A549 treated with Hydrocortisone at 1 μM for 4 hours (cell line): ENCODE measurements at places on chromosomes 12 and 14. TPM values are rescaled to one million over a fixed set of nuclear protein-coding genes. Genes with fewer than 3 reads are reported as not detected.

Gene P3H3
- 23.9 to 29.0 TPM (median 26.3 TPM) in 5 replicates for total RNA-seq

Gene GAS2L3
- total RNA-seq, result 5.9 to 10.1 TPM (median 7.5 TPM) in 5 replicates

Gene LRP1-AS
- total RNA-seq, result not detected in 5 replicates

Gene TAS2R9
- not detected in 5 replicates for total RNA-seq

Gene EGLN3
- total RNA-seq, result 4.1 to 5.4 TPM (median 4.9 TPM) in 5 replicates

Gene MDP1
- total RNA-seq, result 28.0 to 33.9 TPM (median 32.1 TPM) in 5 replicates

Gene LYZ
- total RNA-seq, result 0.05 to 0.37 TPM in 2 of 5 replicates, not detected in the others

Gene SLC7A8
- total RNA-seq, result 1.7 to 3.5 TPM (median 1.8 TPM) in 5 replicates

Gene CD163
- total RNA-seq, result 0.03 to 0.05 TPM (median 0.03 TPM) in 3 of 5 replicates, not detected in the others

Gene PMEL
- total RNA-seq, result 0.47 to 1.4 TPM (median 1.0 TPM) in 5 replicates

Gene CPSF6
- total RNA-seq, result 52.5 to 73.6 TPM (median 55.6 TPM) in 5 replicates

Gene TPPP2
- total RNA-seq, result not detected in 5 replicates

Gene A2M
- total RNA-seq, result 0.13 to 0.29 TPM (median 0.14 TPM) in 4 of 5 replicates, not detected in the other

Gene PZP
- not detected in 5 replicates for total RNA-seq

Gene ADSS1
- total RNA-seq, result 5.8 to 7.2 TPM (median 6.3 TPM) in 5 replicates

Gene SELPLG
- total RNA-seq, result 0.64 to 1.2 TPM (median 0.91 TPM) in 5 replicates

Gene ARHGAP9
- 0.17 to 0.62 TPM (median 0.38 TPM) in 5 replicates for total RNA-seq

Gene FMNL3
- total RNA-seq, result 1.1 to 2.5 TPM (median 2.0 TPM) in 5 replicates

Gene ACAD10
- total RNA-seq, result 8.1 to 14.1 TPM (median 10.2 TPM) in 5 replicates

Gene MSI1
- 1.2 to 1.5 TPM (median 1.3 TPM) in 5 replicates for total RNA-seq

Gene OGFOD2
- total RNA-seq, result 13.8 to 17.2 TPM (median 16.2 TPM) in 5 replicates

Gene CFAP73
- 0.07 to 0.14 TPM (median 0.09 TPM) in 3 of 5 replicates, not detected in the others for total RNA-seq

Gene RND1
- total RNA-seq, result 4.3 to 5.7 TPM (median 5.0 TPM) in 5 replicates

Gene CLEC4A
- 0.21 TPM in 1 of 5 replicates, not detected in the others for total RNA-seq

Gene LRCOL1
- total RNA-seq, result not detected in 5 replicates

Gene SLCO1B1
- total RNA-seq, result 0.39 to 0.63 TPM (median 0.41 TPM) in 5 replicates

Gene SHMT2
- total RNA-seq, result 112 to 153 TPM (median 121 TPM) in 5 replicates

Gene SAMD15
- total RNA-seq, result 1.2 to 2.6 TPM (median 1.6 TPM) in 5 replicates

Gene DHRS2
- total RNA-seq, result 5.5 to 7.8 TPM (median 6.3 TPM) in 5 replicates

Gene TAS2R10
- total RNA-seq, result 0.08 to 0.10 TPM in 2 of 5 replicates, not detected in the others

Gene MANSC4
- total RNA-seq, result not detected in 5 replicates

Gene MSRB3
- 21.6 to 25.3 TPM (median 22.1 TPM) in 5 replicates for total RNA-seq

Gene GPRC5A
- total RNA-seq, result 230 to 315 TPM (median 290 TPM) in 5 replicates

Gene FUT8
- 10.0 to 16.2 TPM (median 12.1 TPM) in 5 replicates for total RNA-seq

Gene COA8
- 45.6 to 64.1 TPM (median 53.5 TPM) in 5 replicates for total RNA-seq

Gene GLIPR1L1
- not detected in 5 replicates for total RNA-seq

Gene ACSM4
- total RNA-seq, result not detected in 5 replicates

Gene OTX2
- not detected in 5 replicates for total RNA-seq

Gene LRFN5
- total RNA-seq, result not detected in 5 replicates

Gene RHOJ
- total RNA-seq, result not detected in 5 replicates

Gene MFAP5
- total RNA-seq, result 0.12 to 0.49 TPM (median 0.23 TPM) in 5 replicates

Gene IKZF4
- 2.2 to 2.8 TPM (median 2.6 TPM) in 5 replicates for total RNA-seq

Gene KRT73
- total RNA-seq, result 0.06 TPM in 1 of 5 replicates, not detected in the others

Gene CLEC2D
- 0.31 to 0.85 TPM (median 0.47 TPM) in 5 replicates for total RNA-seq

Gene CLEC6A
- total RNA-seq, result not detected in 5 replicates

Gene INHBC
- 0.05 TPM in 1 of 5 replicates, not detected in the others for total RNA-seq

Gene AQP5
- not detected in 5 replicates for total RNA-seq

Gene SLC10A1
- total RNA-seq, result not detected in 5 replicates
